ENCODE measurements at places on chromosomes 3 and 15. TPM values are rescaled to one million over a fixed set of nuclear protein-coding genes. Genes with fewer than 3 reads are reported as not detected.

Gene EXD1
- not detected for total RNA-seq

Gene CORO2B
- 11.3 TPM for total RNA-seq

Gene FRMD5
- not detected for total RNA-seq

Gene LARP6
- total RNA-seq, result not detected

Gene SPINK8
- total RNA-seq, result not detected

Gene CFAP92
- total RNA-seq, result not detected

Gene H1-8
- not detected for total RNA-seq

Gene TUSC7
- not detected for total RNA-seq

Gene ACTC1
- total RNA-seq, result not detected

Gene CTDSPL
- not detected for total RNA-seq

Gene SAMD7
- total RNA-seq, result 0.12 TPM

Gene MRPL46
- 24.6 TPM for total RNA-seq

Gene NISCH
- total RNA-seq, result 169 TPM

Gene VILL
- total RNA-seq, result 32.9 TPM

Gene TRMT10C
- 25.3 TPM for total RNA-seq

Gene TRPM1
- total RNA-seq, result not detected

Gene NEIL1
- total RNA-seq, result 265 TPM

Gene PPIB
- total RNA-seq, result 107 TPM

Gene TMEM40
- total RNA-seq, result not detected

Gene TP63
- 1.2 TPM for total RNA-seq

Gene LRRC2
- not detected for total RNA-seq

Gene POPDC2
- 6.0 TPM for total RNA-seq

Gene AMT
- total RNA-seq, result 14.0 TPM

Gene FYTTD1
- total RNA-seq, result 121 TPM

Gene CCDC9B
- 2.8 TPM for total RNA-seq

Gene TRIM42
- total RNA-seq, result not detected

Gene ZIC4
- total RNA-seq, result not detected

Gene IMPDH2
- 186 TPM for total RNA-seq

Gene CD96
- total RNA-seq, result 56.2 TPM

Gene PLA2G4E
- not detected for total RNA-seq

Gene ZNF860
- total RNA-seq, result 41.4 TPM

Gene PRSS50
- total RNA-seq, result 0.10 TPM

Gene GOLGA8J
- total RNA-seq, result not detected

Gene CRYBG3
- 2.2 TPM for total RNA-seq

Gene FAM3D
- total RNA-seq, result not detected

Gene GOLGA6B
- not detected for total RNA-seq

Gene MTFMT
- total RNA-seq, result 14.3 TPM

Gene CCDC54
- not detected for total RNA-seq

Gene ENTPD3
- not detected for total RNA-seq

Gene EPHA3
- total RNA-seq, result not detected

Gene KLHL24
- total RNA-seq, result 139 TPM

Data from B cell (primary cell).